ENCODE measurements at places on chromosomes 2 and 18. TPM values are rescaled to one million over a fixed set of nuclear protein-coding genes. Genes with fewer than 3 reads are reported as not detected.

DNA sequence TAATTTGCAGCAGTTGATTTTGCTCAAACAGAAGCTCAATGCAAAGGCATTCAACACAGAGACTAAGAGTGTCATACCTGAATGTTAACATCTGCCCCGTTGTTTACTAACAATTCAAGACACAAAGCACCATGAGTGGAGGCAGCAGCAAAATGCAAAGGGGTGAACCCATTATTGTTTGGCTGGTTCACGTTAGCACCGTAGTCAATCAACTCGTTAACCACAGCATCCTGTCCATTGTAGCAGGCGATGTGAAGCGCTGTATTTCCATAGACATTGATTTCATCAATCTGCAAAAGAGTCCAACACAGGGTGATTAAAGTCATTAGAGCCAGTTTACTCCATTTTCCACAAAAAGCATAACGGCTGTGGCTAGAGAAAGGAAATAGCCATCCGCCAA lies 189.3 kb downstream of the ANKRD44 start:
- no peak for DNase-seq

The LRRC30 gene
- total RNA-seq: not detected

The CREG2 gene
- total RNA-seq: 2.2 TPM

The FANCL gene
- total RNA-seq: 6.6 TPM

All from CD4-positive, CD25-positive, alpha-beta regulatory T cell (primary cell).